ENCODE measurements at places on chromosomes 6 and 20. TPM values are rescaled to one million over a fixed set of nuclear protein-coding genes. Genes with fewer than 3 reads are reported as not detected.

GRCh38 chr20:51176876-51177275, 154.0 kb upstream of the KCNG1 start:
- DNase-seq: no peak

DNA sequence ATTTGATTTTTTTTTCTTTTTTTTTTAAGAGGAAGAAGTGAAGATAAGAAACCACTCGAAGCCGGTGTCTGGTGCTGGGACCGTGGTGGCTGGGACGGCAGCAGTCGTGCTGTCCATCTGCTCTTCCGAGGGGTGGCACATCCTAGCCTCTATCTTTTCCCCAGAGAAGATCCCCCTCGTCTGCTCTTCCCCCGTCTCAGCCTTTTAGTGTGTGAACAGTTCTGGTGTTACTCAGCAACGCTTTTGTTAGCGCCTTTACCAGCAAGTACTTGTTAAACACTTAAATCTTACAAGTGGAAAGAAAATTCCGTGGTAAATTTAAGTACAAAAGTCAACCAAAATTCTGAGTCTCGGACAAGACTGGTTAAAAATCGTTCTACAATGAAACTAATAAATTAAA, 90.1 kb downstream of the RSPH3 start:
- DNase-seq: no peak

GRCh38 chr6:69343851-69344250, 453.0 kb downstream of the LMBRD1 start:
- DNase-seq: no peak

NUP43 gene
- total RNA-seq: 21.5 TPM

FAM162B gene
- total RNA-seq: 2.2 TPM

RAET1L gene
- total RNA-seq: 1.6 TPM
